Psoas muscle (tissue), 8 donors: ENCODE measurements at places on chromosomes 1 and 21.

- no peak for DNase-seq
These were observed 39.7 kb downstream of the EDN2 start for GRCh38 chr1:41444785-41445184.

DNA sequence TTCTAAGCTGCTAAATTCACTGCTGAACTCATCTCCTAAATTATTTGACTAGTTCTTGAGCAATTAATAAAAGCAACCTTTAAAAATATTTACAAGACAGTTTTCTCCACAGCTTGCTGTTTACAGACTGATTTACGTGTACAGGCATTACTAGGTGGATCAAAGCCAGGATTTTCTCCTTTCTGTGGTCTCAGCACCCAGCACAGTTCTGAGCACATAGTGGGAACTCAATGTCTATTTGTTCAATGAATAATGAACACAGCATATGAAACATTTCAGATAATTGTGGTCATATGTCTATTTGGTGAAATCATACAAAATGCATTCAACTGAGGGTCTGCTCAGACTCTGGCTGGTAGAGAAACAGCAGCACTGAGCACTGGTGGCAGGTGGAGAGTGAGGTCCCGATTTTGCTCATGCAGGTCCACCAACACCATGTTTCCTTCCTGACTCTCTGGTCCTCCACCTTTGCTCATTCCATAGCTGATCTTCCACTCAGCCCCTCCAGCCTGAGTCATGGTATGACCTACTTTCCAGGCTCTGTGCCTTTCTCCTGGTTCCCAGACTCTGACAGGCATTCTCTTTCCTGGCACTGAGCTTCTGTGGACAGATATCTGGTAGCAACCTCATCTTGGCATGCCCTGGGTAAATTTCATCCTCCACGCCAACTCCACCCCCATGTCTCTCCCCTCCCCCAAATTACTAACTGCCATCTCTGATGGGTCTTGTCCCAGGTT, 311.3 kb downstream of the TGFB2 start:
- DNase-seq, result no peak

GRCh38 chr21:40685141-40685540, 161.8 kb downstream of the DSCAM start:
- DNase-seq, result no peak

DNA sequence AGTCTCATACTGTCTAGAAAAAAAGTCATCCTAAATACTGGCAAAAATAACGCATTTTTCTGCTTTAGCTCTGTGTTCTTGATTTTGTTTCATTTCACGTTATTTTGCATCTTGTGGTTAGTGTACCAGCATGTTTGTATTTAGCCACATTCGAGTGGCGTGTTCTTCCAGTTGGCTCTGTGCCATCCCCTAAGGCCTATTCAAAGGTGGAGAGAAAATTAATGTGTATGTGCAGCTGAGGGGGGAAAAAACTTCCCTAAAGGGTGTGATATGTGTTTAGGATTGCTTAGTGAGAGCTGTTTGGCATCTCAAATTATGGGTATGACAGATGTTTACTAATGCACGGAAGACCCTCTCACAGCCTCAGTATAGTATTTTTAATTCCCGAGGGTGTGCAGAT, 12.1 kb downstream of the DNAJC16 start:
- no peak for DNase-seq

GRCh38 chr1:21653744-21654100, 15.4 kb downstream of the RAP1GAP start:
- no peak for DNase-seq

DNA sequence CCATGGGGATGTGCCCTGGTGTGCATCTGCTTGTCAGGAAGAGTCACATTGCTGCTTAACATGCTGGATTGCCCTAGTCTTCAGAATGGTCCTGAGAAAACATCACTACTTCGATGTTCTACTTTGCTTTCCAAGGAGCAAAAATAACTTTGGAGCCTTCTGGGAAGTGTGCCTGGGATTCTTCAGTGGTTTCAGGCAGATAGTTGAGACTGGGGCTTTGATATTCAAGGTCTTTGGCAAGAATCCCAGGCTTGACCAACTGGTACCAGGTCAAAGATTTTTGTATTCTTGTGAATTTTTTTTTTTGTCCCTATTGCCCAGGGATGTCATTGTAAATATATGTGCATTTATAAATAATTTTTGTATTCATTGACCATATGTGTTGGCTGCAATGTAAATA, 51.4 kb downstream of the LRIG2 start:
- DNase-seq, result no peak

- no peak for DNase-seq
These were observed 15.0 kb downstream of the SKI start for GRCh38 chr1:2242814-2243725.

DNA sequence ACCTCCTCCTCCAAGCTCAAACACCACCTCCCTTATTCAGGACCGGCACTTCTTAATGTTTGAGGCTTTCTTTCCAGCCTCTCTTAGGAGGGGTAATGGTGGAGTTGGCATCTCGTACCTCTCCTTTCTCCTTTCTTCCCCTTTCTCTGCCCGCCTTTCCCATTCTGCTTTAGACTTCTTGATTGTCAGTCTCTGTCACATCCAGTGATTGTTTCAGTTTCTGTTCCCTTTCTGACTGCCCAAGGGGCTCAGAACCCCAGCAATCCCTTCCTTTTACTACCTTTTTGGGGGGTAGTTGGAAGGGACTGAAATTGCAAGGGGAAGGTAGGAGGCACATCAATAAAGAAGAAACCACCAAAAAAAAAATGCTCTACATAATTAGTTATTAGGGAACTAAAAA, 5.6 kb downstream of the ELK4 start:
- DNase-seq, result no peak

- no peak for DNase-seq
These were observed 102.8 kb upstream of the WNT4 start for GRCh38 chr1:22245726-22246125.

GRCh38 chr1:86365896-86366295, 30.2 kb downstream of the ODF2L start:
- DNase-seq, result no peak

GRCh38 chr1:39720094-39720999, 18.3 kb upstream of the PPIE start:
- DNase-seq, result no peak

- no peak for DNase-seq
These were observed 4.9 kb upstream of the OPRD1 start for GRCh38 chr1:28807046-28807445.

DNA sequence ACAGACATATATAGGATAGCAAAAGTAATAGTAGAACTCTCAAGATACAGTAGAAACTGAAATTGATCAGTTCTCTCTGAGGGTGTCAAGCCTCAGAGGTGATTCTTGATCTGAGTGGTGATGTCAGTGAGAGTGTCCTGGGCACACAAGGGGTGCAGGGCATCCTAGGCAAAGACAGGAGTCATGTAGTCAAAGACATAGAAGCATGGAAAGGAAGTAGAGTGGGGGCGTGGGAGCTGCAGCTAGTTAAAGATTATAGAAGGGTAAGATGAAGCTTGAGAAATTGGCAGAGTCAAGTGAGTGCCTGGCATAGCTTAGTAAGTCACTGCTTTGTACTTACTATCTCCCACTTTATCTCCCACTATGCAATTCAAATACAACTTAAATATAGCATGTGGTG, 22.8 kb downstream of the CDC7 start:
- no peak for DNase-seq

GRCh38 chr1:77825131-77825709, 45.8 kb downstream of the MIGA1 start:
- no peak for DNase-seq

DNA sequence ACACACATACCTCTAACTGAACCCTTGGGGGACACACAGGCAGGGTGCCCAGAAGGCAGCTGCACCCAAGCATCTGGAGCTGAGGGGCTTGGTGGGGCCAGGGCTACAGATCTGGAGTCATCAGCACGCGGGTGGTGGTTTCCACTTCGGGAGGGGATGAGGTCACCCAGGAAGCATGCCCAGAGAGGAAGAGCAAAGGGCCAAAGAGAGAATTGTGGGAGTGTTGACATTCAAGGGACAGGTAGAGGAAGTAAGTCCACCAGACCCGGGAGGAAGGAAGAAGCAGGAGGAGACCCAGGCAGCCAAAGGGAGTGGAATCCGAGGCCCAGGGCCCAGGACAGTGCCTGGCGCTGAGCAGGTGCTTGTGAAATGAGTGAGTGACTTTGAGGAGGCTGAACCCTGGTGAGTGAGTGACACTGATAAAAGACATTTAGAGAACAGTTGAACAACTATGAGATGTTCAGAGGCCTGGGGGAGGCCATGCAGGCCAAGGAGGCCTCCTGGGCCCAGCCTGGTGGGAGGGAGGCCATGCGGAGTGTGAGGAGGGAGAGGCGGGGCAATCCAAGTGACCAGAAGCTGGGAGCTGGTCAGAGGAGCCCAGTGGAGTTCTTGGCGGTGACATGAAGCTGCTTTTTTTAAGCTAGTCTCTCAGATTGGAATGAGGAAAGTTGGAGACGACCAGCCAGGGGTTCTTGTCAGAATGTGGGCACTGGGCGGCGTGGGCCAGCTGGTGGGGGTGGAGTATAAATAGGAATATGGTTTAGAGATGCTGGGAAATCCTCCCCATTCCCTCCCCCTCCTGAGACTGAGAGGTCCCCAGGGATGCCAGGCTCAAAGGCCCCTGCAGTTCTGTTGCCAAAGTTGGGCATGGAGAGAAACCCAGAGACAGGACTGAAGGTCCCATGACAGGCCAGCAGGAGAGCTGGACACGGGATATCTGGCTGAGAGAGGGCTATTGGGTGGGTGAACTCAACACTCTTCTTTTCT, 7.9 kb downstream of the CDK18 start:
- peak; percentile 74 for DNase-seq

DNA sequence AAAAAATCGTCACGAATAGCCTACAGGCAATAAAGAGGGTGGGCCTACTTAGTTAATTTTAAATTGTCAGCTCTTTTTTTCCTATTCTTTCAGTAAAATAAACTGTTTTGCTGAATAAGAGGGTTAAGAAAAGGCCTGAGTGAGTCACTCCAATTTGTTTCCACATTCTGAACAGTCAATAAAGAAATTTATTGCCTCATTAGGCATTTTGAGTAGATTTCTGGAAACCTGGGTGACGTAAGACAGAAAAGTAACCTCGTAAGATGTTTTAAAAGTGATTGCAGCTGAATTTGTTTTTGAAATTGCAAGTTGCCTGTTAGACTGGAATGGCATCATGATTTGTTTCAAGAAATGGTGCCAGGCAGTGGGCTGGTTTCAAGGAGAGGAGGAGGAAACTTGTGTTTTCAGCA, 439.3 kb downstream of the USP25 start:
- DNase-seq, result no peak

GRCh38 chr1:97084546-97084945, 363.0 kb downstream of the PTBP2 start:
- DNase-seq, result no peak

DNA sequence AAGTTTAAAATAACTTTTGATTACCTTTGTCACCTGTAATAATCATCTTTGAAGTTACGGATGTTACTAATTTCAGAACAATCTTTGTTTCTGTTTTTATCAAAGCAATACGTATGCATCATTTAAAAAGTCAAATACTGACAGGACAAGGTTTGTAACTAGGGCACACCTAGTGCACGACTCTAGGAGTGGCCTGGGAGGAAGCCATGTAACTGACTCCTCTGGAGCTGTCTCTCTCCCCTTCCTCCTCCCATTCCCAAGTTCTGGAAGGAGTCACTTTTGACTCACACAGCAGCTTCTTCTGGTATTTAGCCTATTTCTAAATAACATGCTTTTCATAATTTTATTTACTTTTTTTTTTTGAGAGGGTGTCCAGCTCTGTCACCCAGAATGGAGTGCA, 11.8 kb upstream of the RAP1GAP start:
- no peak for DNase-seq

DNA sequence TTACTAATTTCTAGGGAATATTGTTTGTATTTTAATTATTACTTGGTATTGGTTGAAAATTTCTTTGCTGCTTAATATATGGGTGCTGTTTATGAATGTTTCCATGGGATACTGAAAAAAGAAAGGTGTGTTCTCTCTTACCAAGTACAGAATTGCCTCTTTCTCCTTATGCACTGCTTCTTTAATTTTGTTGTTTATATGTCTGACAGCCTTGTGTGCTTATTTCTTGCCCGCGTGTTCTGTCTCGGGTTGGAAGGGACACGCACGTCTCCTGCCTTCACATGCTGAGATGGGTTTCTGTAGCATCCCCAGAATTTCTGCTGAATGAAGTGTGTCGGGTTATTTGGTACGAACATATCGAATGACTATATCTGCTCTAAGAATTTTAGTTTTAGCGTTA, 51.1 kb downstream of the AGPAT3 start:
- DNase-seq, result no peak

GRCh38 chr1:93744299-93744988, 62.8 kb upstream of the BCAR3 start:
- no peak for DNase-seq

DNA sequence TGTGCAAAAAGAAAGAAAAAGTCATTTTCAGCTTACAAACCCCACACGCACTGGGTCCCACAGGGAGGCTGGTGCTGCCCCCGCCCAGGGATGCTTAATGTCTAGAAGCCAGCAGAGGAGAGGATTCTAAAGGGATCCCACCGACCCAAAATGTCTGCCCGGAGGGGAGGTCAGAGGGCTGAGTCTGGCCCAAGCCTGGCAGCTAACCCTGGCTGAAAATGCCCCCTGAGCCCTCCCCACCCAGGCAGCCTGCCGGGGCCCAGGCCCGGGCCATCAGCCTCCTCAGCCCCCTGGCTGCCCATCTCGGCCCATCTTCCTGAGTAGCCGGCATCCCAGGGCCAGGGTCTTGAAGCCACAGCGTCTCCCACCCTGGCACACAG, 33.5 kb downstream of the ACOT7 start:
- no peak for DNase-seq

- DNase-seq, result no peak
These were observed at the start of gene EPHA8 for GRCh38 chr1:22562584-22563583. Gene EPHA8 (plus strand): TSS chr1:22563489. CDS start chr1:22563636, 147 bp downstream.

DNA sequence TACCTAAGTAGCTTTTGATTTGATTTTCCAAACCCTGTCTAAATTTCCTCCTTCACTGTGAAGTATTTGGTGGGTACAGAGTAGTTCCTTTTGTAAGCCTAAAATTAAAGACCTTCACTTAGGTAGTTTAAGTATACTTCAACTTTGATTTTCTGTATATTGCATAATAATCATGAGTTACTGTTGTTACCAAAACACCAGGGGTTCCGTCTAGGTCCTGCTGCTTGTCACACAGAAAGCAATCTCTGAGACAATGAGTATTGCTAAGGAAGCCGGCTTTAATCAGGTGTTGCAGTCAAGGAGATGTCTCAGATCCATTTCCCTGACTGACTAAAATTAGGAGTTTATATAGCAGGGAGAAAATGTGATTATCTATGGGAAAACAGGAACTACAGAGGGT, 15.3 kb downstream of the RPS6KC1 start:
- no peak for DNase-seq

DNA sequence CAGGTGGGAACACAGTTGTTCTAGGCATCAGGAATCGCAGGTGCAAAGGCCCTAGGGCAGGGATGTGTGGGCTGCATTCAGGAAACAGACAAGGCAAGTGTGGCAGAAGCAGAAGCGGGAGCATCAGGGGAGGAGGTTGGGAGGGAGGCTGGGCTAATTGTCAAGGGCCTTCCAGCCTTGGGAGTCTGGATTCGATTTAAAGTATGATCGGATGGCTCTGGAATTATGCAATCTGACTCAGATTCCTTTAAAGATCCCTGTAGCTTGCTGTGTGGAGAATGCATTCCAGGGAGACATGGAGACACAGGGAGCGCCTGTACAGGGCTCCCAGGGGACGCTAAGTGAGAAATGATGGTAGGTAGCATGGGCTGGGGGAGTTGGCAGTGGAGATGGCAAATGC, 86.5 kb downstream of the LACTBL1 start:
- no peak for DNase-seq
